Activated naive CD4-positive, alpha-beta T cell treated with anti-CD3 and anti-CD28 coated beads, Interleukin-2, amount 50 U/mL, for 16 hours (primary cell): ENCODE measurements at places on chromosomes 4 and X.

GRCh38 chr4:165720411-165721082 lies 152.5 kb upstream of the TLL1 start:
- DNase-seq, result no peak

GRCh38 chr4:173433447-173433846 lies 34.5 kb upstream of the SCRG1 start:
- DNase-seq, result no peak

GRCh38 chrX:86747091-86747490 lies 598.8 kb downstream of the DACH2 start:
- DNase-seq, result no peak

DNA sequence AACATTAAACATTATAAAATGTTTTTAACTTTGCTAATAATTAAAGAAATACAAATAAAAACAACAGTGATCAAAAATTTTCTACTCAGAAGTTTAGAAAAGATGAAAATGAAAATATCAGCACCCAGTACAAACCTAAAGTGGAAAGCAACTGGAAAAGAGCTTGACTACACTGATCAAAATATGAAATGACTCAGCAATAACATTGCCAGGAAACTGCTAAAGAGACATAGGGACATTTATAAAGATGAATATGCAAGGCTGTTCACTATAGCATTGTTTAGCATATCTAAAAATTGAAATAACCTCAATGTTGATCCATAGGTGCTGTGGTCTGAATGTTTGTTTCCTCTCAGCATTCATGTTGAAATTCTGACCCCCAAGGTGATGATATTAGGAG lies 88.5 kb upstream of the NOCT start:
- no peak for DNase-seq

DNA sequence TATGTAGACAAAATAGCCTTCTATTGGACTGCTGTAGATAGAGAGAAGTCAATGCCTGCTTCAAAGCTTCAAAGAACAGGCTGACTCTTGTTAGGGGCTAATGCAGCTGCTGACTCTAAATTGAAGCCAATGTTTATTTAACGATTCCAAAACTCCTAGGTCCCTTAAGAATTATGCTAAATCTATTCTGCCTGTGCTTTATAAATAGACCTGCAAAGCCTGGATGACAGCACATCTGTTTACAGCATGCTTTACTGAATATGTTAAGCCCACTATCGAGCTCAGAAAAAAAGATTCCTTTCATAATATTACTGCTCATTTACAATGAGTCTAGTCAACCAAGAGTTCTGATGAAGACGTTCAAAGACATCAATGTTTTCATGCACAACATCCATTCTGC lies 54.8 kb upstream of the RBMXL3 start:
- no peak for DNase-seq

DNA sequence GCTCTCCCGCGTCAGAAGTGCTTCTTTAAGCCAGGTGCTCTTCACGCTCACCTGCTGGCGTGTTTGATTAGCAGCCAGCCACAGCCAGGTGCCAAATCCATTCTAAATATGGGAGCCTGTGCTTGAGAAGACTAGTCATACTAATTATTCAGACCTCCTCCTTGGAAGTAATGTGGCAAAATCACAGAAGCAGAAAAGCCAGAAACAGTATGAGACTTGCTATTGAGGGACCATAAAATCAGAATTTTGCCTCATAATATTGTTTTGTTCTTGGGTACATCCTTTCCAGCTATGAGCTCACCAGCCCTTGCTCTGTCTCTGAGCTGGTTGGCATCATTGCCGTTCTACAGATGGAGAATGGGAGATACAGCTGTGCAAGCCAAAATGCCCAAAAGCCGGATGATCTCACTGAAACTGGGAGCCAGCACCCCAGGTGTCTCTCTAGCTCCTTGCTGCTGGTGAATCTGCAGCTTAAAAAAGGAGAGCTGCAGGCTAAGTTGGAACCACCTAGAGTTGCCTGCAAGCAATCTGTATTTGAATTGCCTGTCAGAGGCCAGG lies 205.4 kb downstream of the SHROOM3 start:
- DNase-seq, result no peak

DNA sequence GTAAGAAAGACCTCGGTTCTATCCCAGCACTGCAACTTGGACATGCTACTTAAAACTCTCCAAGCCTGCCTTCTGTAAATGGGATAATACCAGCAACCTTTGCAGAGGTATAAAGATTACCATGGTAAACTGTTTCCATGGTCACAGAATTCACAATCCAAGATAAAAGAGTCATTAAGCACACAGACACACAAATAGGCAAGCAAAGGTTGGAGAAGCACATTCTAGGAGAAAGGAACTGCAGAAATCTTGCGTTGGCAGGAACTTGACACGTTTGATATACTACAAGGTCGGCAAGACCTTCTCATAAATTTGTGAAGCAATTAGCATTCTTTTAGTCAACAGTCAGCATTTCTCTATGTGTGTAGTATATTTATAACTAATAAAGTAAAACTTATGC lies 12.3 kb upstream of the CHRNA9 start:
- DNase-seq, result no peak

- DNase-seq, result no peak
These were observed 42.7 kb downstream of the ABLIM2 start for GRCh38 chr4:8115916-8116315.

DNA sequence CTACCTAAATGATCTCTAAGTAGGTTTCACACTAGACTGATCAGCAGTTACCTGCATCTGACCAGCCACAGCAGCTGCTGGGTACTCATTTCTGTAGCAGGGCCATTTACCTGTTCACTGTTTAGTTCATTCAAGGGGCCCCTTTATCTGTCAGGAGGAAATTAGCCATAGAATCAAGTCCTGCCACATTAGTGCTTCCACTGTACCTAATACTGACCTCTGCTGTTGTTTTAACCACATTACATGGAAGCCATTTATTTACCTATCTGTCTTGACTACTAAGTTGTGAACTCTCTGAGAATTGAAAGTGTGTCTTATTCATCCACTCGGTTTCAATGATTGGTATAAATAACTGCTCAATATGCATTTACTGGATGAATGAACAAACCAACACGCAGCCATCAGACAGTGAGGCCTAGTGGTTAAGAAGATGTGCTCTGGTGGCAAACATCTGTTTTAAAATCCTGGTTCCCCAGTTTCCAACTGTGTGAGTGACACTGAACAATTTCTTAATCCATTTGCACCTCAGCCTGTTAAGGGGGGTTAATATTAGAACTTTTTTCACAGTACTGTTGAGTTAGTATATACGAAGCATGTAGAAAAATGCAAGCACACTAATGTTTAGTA lies 30.0 kb upstream of the ANXA5 start:
- no peak for DNase-seq

DNA sequence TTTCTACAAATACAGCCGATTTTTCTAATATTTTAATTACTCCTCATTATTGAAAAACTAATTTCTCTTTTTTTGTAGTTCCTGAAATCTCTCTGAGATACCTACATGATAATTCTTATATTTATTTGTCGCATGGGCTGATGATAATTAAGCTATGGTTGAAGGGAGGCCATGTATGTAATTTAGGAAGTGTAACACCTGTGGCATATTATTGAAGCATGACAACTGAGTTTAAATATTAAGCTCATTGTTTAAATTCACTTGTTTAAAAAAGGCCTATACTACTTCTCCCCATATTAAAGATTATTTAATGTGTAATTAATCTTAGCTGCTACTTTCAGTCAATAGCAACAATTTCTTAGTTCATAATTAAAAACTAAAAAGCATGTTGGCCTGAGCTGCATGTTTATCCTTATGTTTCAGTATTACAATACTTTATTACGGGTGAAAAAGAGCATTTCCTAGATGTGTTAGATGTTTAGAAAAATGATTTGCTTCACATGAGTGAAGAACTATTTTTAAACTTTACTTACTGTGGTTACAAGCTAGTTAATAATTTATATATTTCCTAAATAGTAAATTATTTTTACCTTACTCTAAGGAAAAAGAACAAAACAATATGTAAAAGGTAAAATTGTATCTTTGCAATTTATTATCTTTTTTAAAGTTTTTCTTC lies 122.4 kb downstream of the RAP1GDS1 start:
- DNase-seq, result no peak

- DNase-seq, result no peak
These were observed 474.7 kb downstream of the PCDH7 start for GRCh38 chr4:31194823-31195222.

GRCh38 chr4:174929346-174929745 lies 11.2 kb downstream of the ADAM29 start:
- no peak for DNase-seq

DNA sequence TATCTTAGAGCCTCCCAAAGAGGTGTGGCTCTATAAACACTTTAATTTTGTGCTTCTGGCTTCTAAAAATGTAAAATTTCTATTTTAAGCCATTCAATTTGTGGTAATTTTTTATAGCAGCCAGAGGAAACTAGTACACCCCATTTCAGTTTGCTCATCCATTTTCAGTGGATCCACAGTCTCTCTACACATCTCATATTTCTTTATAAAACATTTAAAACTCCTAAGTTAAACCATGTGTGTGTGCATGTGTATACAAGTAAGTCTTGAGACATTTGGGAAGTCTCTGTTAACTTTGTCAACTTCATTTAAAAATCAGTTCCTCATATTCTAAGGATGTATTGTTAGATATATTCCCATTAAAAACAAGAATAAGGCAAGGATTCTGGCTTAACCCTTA lies 273.2 kb downstream of the IL15 start:
- DNase-seq, result no peak
